ENCODE measurements at places on chromosomes 11 and 22. TPM values are rescaled to one million over a fixed set of nuclear protein-coding genes. Genes with fewer than 3 reads are reported as not detected.

The FZD4 gene
- 17.9 TPM for total RNA-seq

The RIMBP3B gene
- 0.98 TPM for total RNA-seq

The ZNF70 gene
- total RNA-seq, result 4.4 TPM

The MIOX gene
- not detected for total RNA-seq

The C22orf42 gene
- total RNA-seq, result not detected

The KRTAP5-8 gene
- not detected for total RNA-seq

The OPCML gene
- 27.5 TPM for total RNA-seq

The SPTBN2 gene
- 155 TPM for total RNA-seq

The PDE2A gene
- 80.4 TPM for total RNA-seq

The OR8A1 gene
- total RNA-seq, result not detected

The MMP27 gene
- total RNA-seq, result not detected

The SLC22A12 gene
- total RNA-seq, result not detected

The ST14 gene
- total RNA-seq, result 0.25 TPM

The ZFP91 gene
- 39.3 TPM for total RNA-seq

The TSKU gene
- total RNA-seq, result 6.4 TPM

The GGTLC3 gene
- not detected for total RNA-seq

The ZBTB3 gene
- 7.9 TPM for total RNA-seq

The LMO1 gene
- 2.0 TPM for total RNA-seq

Measured in temporal lobe (tissue), 4 donors.